ENCODE measurements at places on chromosomes 11 and 22. TPM values are rescaled to one million over a fixed set of nuclear protein-coding genes. Genes with fewer than 3 reads are reported as not detected.

GGTLC2 gene
- total RNA-seq = not detected

CAVIN3 gene
- total RNA-seq = 469 TPM

ARHGEF17 gene
- total RNA-seq = 25.6 TPM

SNX19 gene
- total RNA-seq = 49.9 TPM

NAT10 gene
- 28.5 TPM for total RNA-seq

NRGN gene
- not detected for total RNA-seq

APLNR gene
- total RNA-seq = 2.1 TPM

PVALB gene
- total RNA-seq = not detected

APOL4 gene
- 4.3 TPM for total RNA-seq

CDKN1C gene
- 34.2 TPM for total RNA-seq

VWCE gene
- total RNA-seq = 16.8 TPM

CCDC116 gene
- total RNA-seq = 0.34 TPM

ZNF214 gene
- 1.00 TPM for total RNA-seq

MRPL17 gene
- 60.1 TPM for total RNA-seq

C11orf52 gene
- total RNA-seq = 1.4 TPM

ELMOD1 gene
- total RNA-seq = not detected

MCHR1 gene
- total RNA-seq = not detected

OR5AS1 gene
- total RNA-seq = not detected

SLN gene
- not detected for total RNA-seq

ASPHD2 gene
- total RNA-seq = 1.2 TPM

KDELR3 gene
- 107 TPM for total RNA-seq

TRIM49 gene
- not detected for total RNA-seq

IRAG1 gene
- total RNA-seq = 1.2 TPM

CCDC81 gene
- total RNA-seq = not detected

MAP6 gene
- total RNA-seq = 3.7 TPM

APOBEC3B gene
- total RNA-seq = 1.9 TPM

RAG2 gene
- not detected for total RNA-seq

CHST1 gene
- total RNA-seq = 83.0 TPM

PGA5 gene
- total RNA-seq = not detected

Measured in cardiac ventricle fibroblast (primary cell).